HFFc6 (cell line): ENCODE measurements at places on chromosomes 2 and 18.

GRCh38 chr18:35693829-35694228 is 112.3 kb downstream of the GALNT1 start:
- no peaks in the 10 kb centered on the region for H3K27me3 ChIP-seq
- H3K27ac ChIP-seq = no peak overlapping the region
- no peaks in the 10 kb centered on the region for H3K36me3 ChIP-seq
- H3K4me1 ChIP-seq = no peaks in the 10 kb centered on the region
- no peak overlapping the region for H3K4me3 ChIP-seq
- no peak for DNase-seq

DNA sequence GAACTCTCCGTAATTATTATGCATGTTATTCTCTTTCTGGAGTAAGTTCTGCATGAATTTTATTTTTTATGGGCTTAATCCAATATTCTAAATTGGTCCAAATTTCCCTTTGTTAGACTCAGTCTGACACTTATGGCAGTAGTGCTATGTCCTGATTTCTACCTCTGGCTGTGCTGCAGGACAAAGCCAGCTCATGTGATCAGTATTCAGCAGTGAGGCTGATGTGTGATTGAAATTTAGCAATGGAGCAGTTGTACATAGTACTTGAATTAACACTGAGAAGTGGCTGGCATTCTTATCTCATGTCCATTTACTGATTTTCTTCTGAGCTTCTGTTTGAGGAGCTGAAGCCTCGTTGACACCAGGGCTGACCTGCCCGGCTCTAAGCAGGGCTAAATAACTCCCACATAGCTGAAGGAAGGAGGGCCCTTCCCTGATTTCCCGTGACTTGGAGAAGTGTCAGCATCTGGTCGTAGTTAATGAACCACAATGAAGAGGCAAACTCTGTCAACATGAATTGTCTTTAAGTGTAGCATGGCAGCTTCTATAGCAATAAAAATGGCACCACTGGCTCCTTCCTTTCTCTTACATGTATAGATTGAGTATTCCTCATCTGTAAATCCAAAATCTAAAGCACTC is 159.0 kb upstream of the RASGRP3 start:
- H3K4me3 ChIP-seq = no peak overlapping the region
- no peak overlapping the region for H3K27ac ChIP-seq
- DNase-seq = no peak
- H3K36me3 ChIP-seq = peaks cover 55% of the 10 kb centered on the region

DNA sequence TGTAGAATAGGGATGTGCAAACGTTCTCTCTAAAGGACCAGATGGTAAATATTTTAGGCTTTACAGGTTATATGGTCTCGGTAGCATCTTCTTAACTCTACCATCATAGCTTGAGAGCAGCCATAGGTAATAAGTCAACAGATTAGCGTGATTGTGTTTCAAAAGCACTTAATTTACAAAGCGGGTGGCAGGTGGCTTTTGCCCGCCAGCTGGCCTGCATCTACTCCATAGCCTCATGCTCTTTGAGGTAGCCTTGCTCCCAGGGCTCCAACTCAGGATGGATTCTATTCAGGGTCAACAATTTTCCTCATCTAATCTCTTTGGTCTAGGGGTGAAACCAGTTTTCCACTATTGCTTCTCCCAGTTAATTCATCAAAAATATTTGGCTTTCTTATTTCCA is 5.0 kb upstream of the ATP9B start:
- peaks cover 6% of the 10 kb centered on the region for H3K27me3 ChIP-seq
- no peak overlapping the region for H3K27ac ChIP-seq
- H3K4me3 ChIP-seq = no peak overlapping the region
- no peaks in the 10 kb centered on the region for H3K4me1 ChIP-seq

- no peak overlapping the region for H3K27ac ChIP-seq
- peaks cover 16% of the 10 kb centered on the region for H3K36me3 ChIP-seq
- DNase-seq = no peak
- peaks cover 13% of the 10 kb centered on the region for H3K4me1 ChIP-seq
- no peak overlapping the region for H3K4me3 ChIP-seq
- H3K27me3 ChIP-seq = peaks cover 22% of the 10 kb centered on the region
Measured at GRCh38 chr2:64607381-64608304, 46.1 kb downstream of the SERTAD2 start.

GRCh38 chr18:11981543-11982366 is 448 bp downstream of the IMPA2 start:
- H3K4me1 ChIP-seq = peaks cover 13% of the 10 kb centered on the region
- peaks cover 6% of the 10 kb centered on the region for H3K27me3 ChIP-seq
- peak overlapping the region; percentile 38; the same call in 1 of the 2 replicates for H3K27ac ChIP-seq
- peak overlapping the region; percentile 88 for H3K4me3 ChIP-seq

DNA sequence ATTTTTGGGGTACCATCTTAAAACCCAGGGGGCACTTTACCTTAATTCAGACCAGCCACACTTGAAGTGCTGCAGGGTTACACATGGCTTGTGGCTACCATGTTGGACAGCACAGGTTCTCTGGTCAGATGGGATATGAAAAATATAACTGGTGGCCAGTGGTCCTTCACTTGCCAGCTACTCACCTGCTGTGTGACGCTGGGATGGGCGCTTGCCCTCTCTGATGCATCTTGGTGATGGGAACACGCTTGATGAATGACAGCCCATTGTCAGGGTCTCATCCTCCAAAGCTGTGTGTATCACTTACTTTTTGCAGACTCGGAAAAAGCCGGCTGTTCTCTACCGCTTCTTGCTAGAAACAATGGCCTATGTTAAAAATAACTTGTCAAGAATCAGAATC is 22.5 kb downstream of the HJURP start:
- H3K4me1 ChIP-seq = no peaks in the 10 kb centered on the region
- H3K27me3 ChIP-seq = no peaks in the 10 kb centered on the region; the same call in 1 of the 2 replicates
- no peak overlapping the region for H3K27ac ChIP-seq
- H3K4me3 ChIP-seq = no peak overlapping the region
- peaks cover 6% of the 10 kb centered on the region for H3K36me3 ChIP-seq
